ENCODE measurements at places on chromosomes 4 and X.

- no peak for DNase-seq
Observed at GRCh38 chrX:93591398-93591797, 82.0 kb downstream of the NAP1L3 start.

DNA sequence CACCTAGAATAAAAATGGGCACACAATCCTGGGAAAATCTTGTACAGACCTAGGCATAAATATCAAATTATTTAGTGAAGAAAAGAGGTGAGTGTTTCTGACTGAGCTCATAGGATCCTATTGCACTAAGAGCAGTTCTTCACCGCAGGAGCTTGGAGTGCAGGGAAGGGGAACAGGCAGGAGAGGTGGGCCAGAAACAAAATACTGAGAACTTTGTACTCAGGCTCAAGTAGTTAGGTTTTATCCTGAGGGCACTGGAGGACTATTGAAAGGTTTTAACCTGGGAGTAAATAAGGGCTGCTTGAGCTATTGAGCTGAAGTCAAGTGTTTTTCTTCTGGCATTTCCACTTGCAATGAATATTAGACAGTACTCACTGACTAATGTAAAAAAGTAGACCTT, 12.2 kb downstream of the EPHA5 start:
- no peak for DNase-seq

DNA sequence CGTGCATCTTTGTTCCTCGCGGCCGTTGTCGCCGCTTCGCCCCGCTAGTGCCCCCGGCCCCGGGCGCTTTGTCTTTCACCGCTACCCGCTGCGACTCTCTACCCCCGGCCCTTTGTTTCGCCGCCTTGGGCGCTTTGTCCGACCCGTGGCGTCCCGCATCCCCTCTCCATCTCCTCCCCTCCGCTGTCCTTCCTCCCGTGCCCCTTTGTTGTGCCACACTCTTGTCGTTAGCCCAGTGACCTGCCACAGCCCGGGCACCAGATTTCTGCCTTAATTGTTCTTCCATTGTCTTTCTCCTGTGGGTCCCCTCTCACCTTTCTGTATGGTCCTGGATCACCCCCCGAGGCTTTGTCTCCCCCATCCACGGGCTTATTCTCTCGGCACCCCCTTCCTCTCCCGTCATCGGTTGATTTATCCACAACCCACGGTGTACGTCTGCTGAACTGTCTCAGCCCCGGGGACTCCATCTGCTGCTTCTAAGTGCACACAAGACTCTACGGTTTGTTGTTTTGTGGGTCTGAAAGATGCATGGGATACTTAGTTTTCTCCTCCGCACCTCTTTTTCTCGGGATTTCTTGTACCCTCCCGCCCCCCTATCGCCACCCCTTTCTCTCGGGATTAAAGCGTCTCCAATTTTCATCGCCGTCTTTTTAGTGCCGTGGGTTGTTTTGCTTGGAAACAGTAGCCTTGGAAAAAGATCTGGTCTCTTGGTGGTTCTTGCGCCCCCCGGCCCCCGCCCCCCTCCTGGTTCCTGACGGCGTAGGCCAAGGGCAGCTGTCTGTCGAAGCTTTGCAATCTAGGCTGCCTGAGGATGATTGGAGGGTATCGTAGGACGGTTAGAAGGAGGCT, 783 bp downstream of the RBPJ start:
- peak; percentile 39 for DNase-seq

DNA sequence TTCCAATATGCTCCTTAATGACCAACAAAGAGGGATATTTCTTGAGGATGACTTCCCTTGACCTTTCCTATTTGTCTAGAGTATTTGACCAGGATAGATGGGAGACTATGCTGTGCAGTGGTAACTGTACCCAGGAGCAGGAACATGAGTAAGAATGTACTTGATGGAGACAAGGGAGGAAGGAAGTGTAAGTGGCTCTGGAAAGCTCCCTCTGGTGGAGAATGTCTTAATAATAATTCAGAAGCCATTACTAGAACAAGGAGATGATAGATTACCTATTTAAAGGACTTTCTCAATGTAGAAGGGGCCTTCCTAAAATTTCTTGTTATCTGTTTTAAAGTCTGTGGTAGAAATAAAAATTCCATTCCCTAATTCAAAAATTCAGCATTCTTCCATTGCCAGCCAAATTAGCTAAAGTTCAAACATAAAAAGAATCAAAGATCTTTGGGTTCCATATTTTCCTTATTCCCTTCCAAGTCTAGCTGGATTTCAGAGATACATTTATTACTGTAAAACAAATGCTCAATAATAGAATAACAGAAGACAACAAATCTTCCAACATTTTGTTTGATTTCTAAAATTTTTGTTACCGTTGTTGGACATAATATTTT, 83.8 kb downstream of the GRID2 start:
- peak; percentile 65 for DNase-seq

- DNase-seq = peak; percentile 57
Observed at GRCh38 chrX:12814420-12814819, 23.2 kb downstream of the PRPS2 start.

GRCh38 chrX:127112726-127113125, 293.2 kb downstream of the PRR32 start:
- no peak for DNase-seq

GRCh38 chr4:15873117-15873516, 65.4 kb downstream of the FGFBP1 start:
- no peak for DNase-seq

DNA sequence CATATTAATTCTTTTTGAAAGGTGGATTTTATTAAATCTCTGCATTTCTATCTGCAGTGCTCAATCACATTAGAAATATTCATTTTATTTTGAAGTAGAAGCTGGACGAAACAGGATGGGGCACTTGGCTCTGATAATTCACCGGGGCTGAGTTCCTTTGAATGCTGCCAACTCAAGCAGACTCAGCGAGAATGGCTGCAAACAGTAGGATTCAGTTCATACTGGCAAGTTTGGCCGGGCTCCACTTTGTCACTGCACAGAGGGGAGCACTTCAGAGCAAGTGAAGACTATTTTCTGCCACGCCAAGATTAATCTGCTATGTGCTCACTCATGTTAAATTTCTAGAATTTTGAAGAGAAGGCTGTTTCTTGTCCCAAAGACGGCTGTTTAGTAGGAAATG, 30.7 kb upstream of the KLHL8 start:
- peak; percentile 92 for DNase-seq

DNA sequence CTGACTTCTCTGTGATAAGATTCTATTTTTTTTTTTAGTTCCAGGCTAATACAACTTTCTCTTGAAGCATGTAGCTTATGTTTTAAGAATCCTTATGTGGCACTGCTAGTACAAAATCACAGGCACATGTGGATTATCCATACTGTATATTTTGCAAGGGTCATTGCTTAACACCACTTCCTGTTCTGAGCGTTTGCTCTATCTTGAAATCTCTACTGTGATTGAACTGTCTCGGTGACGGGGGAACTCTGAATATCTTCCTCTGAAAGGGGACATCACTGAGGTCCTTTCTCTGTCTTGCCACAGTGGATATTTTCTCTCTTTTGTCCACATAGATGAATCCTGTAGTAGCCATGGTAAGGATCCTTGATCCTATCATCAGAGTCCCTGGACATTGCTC, 2.1 kb upstream of the WFS1 start:
- no peak for DNase-seq

GRCh38 chr4:60201052-60201673, 999.0 kb upstream of the ADGRL3 start:
- peak; percentile 33 for DNase-seq
